ENCODE measurements at places on chromosomes 4 and X.
A peak's percentile ranks its signal among the peaks of the same experiment; 100 is the strongest.

GRCh38 chr4:102761906-102762305, 1.1 kb upstream of the MANBA start:
- DNase-seq, result no peak

- no peak for DNase-seq
These were observed 187.7 kb downstream of the GPAT3 start for GRCh38 chr4:83723609-83724008.

- no peak for DNase-seq
These were observed 5.7 kb downstream of the SH3BP2 start for GRCh38 chr4:2798399-2799223.

DNA sequence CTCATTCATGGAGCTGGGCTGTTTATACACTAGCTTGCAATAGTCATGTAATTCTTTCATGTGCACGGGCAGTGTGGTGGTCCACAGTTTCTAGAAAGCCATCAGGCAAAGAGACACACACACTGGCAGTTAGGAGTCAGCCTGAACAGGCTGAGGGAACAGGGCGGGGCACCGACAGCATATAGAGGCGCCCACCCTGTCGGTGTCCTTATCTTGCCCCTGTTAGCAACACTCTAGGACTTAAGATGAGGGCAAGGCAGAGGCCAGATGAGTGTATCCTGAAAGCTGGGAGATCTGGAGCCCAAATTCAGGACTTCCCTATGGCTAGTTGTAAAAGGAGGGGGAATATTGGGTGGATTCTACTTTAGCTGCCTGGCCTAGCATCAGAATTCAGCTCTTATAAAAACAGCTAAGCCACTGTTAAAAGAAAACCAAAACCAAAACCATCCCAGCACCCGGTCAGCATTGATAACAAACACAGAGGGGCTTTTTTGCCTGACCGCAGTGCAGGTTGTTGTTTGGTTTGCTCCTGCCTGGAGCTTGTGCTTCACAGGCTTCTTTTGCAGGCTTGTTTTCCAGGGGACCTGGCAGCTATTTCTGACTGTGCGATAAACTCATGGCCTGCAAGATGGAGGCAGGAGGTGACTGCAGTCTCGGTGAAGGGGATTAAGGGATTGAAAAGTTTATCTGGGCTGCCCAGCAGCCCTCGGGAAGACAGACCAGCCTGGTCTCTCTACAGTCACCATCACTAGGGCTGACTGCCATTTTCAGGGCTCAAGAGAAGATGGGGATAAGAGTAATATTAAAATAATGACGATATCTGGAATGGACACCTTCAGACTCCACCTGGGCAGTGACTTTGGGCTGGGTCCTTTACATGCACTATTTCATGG, 638.9 kb downstream of the MID1IP1 start:
- no peak for DNase-seq

- no peak for DNase-seq
These were observed 313.1 kb downstream of the CBLL2 start for GRCh38 chrX:22585831-22586230.

DNA sequence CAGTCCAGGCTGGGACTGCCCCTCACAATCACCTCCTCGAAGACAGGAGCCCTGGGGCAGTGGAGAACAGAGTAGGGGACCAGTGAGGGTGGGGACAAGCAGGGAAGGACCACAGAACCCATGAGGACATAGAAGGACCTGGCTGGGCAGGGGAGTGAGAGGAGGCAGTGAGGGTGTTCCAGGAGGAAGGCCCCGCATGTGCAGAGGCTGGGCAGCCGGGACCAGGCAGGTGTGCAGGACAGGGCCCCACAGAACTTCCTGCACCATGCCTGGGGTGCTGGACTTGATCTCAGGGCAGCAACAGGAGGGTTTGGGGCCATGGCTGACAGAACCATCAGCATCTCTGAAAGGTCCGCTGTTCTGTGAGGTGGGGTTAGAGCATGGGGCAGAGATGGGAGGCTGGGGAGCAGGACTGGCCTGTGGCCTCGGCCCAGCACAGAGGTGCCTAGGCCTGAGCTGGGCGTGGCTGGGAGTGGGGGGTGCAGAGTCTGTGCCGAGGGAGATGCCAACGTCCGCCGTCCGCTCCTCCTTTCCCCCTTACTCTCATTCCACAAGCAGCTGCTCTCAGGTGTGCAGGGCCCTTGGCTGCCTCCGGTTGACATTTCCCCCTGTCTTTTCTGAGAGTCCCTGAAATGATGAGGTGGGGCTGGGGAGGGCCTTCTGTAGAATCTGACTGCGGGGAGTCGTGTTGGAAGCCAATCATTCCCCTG, 40.8 kb downstream of the EVC start:
- DNase-seq, result no peak

GRCh38 chr4:2459589-2460349, 9.1 kb upstream of the RNF4 start:
- no peak for DNase-seq

- no peak for DNase-seq
These were observed 1653.6 kb upstream of the TENM3 start for GRCh38 chr4:180589575-180589974.

- DNase-seq, result no peak
These were observed 73.9 kb downstream of the REPS2 start for GRCh38 chrX:17020356-17020755.

- no peak for DNase-seq
These were observed 115.9 kb downstream of the CPZ start for GRCh38 chr4:8708401-8709021.

DNA sequence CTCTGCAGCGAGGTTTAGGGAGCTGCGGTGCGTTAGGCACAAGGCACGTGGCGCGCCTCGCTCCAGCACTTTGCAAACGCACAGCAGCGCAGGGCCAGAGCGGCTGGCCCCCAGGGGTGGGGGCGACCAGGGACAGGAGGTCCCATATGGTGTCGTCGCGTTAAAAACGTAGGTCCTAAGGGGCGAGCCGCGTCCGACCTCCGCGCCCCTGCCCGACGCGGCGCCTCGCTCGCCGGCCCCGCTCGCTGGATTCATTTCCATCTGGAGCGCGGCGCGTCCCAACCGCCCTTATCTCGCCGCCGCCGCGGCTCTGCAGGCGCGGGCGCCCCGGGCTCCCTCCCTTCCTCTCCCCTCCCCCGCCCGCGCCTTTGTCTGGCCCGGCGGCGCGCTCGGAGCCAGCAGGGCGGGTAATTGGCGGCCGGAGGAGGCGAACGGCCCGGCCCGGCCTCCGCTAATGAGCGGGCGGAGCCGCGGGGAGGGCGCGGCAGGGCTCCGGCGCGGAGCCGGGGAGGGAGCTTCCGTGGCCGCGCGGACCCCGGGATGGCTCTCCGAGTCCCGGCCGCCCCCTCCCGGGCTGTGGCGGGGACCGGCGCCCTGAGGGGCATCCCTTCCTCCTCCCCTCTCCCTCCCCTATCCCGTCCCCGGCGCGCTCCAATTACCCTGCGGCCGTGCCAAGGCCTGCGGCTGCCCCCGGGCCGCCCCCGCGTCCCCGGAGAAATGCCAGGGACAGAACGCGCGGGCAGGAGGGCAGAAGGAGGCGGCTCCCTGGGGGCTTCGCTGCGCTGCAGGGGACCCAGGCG, 409.0 kb downstream of the BCOR start:
- DNase-seq, result peak; percentile 31

- no peak for DNase-seq
These were observed 2.9 kb downstream of the CLOCK start for GRCh38 chr4:55543858-55544257.

DNA sequence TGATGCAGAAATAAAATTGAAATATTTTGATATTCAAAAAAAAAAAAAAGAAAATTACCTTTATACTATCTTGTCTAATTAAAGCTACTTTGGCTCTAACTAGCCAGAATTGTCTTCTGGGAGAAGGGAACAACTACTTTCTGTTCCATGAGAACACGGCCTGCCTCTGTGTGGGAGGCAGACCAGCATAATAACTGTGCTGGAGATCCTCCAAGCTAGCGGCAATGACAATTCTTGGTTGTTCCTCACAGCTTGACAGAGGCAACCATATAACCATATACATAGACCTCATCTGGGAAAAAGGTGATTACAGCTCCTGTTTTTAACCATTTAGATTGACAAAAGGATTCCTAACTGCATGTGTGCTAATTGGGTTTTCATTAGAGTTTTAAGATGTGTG, 95.7 kb downstream of the RBMX2 start:
- no peak for DNase-seq

GRCh38 chrX:154459832-154460231, 1.8 kb downstream of the PLXNA3 start:
- no peak for DNase-seq

GRCh38 chrX:102712981-102713625, 855 bp downstream of the GPRASP2 start:
- peak; percentile 45 for DNase-seq

GRCh38 chr4:160142579-160142978, 1039.7 kb downstream of the RAPGEF2 start:
- no peak for DNase-seq

GRCh38 chr4:1031956-1032795, 20.8 kb downstream of the FGFRL1 start:
- peak; percentile 49 for DNase-seq

- no peak for DNase-seq
These were observed 22.6 kb upstream of the TLR7 start for GRCh38 chrX:12844319-12844718.

GRCh38 chr4:8199594-8200301, 658 bp downstream of the SH3TC1 start:
- DNase-seq, result no peak

- no peak for DNase-seq
These were observed 45.2 kb downstream of the LNX1 start for GRCh38 chr4:53545942-53546581.

DNA sequence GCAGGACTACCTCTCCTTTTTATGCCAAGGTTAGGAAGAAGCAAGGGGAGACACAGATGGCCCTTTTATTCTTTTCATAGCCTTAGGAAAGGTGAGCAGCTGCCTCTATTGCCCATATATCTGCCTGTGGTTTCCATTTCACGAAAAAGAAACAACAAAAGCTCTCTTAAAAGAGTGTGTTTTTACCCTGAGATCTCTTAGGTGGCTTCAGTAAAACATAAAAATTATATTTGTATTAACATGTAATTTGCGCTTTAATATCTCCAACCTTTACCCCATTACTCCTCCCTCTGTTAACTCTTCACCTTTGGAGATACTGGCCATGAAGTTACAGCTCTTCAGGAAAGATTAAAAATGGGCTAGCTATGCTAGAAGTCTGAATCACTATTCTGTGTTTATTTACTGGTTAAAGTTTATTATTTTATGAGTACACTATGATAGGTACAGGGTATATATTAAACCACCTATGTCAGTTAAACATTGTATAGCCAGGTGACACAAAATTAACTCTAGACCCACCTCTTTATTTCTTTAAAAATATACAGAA, 15.0 kb upstream of the SULT1B1 start:
- DNase-seq, result no peak

DNA sequence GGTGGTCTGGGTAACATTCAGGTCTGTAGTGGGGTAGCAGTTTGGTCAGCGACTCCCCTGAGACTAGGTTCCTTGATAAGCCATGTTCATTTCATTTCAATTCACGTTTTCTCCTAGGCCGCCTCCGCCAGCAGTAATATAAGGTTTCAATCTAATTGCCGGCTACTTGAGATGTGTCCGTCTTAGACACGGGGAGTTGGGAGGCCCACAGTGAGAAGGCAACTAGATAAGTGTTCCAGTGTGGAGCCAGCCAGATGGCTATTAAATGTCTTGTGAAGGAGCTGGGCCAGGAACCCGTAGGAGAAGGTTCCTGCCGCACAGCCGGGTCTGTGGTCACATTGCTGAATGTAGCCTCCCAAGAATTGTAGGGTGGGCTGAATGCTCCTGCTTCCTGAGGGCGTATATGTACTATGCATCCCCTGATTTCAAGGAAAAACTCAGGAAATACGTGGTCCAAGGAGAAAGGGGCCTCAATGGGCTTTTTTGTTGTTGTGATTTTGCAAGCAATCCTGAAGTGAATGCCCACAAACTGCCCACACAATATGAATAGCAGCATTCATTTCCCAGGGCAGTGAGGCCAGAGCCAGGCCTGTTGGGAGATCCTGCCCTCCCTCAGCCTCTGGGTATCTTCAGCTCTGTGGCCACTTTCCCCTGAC, 220.6 kb upstream of the RPL34 start:
- DNase-seq, result no peak

- DNase-seq, result peak; percentile 33
These were observed at the start of gene TBC1D8B for GRCh38 chrX:106802388-106803275. TBC1D8B (plus strand) TSS chrX:106802673; CDS start chrX:106802854, 181 bp downstream.

- DNase-seq, result no peak
These were observed 5.3 kb downstream of the RS1 start for GRCh38 chrX:18666614-18667013.

- no peak for DNase-seq
These were observed 41.2 kb downstream of the RASL11B start for GRCh38 chr4:52903273-52903672.

DNA sequence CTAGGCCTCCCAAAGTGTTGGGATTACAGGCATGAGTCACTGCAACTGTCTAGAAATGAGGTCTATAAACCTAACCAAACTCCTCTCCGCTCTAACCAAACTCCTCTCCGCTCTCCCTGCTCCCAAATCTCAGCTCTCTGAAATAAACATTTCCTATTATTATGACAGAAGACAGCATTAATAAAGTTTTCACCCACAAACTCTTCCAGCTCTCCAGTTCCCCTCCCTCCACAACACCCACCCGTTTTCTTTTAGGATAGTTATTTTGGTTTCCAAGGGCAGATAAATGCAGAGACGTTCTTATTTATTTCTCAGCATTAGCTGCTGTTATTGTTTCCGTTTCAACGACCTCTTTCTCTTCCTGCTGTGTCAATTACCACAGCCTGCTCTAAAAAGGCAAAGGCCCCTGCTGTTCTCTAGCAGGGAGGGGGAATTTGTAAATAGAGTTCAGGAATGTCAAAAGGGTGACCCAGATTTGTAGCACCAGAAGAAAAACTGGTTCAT, 13.3 kb upstream of the SCD5 start:
- peak; percentile 25 for DNase-seq

GRCh38 chr4:139656614-139657486, 8.8 kb upstream of the MGST2 start:
- peak; percentile 76 for DNase-seq

DNA sequence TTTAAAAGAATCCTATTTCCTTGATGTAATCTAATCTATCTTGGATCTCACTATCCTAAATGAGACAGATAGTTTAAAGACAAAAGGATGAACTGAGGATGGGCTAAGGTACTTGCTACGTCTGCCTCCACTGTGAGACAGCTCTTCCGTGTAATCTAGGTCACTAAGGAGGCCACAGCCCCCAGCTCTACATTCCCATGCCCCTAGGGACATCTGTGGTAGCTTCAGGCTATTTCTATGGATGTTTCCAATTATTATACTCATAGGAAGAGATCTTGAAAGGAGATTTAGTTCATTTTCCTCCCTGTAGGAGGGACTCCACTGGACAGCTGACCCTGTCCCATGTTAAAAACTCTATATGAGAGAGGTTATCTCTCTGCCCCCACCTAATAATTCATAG, 140.8 kb upstream of the TRPC5 start:
- no peak for DNase-seq

DNA sequence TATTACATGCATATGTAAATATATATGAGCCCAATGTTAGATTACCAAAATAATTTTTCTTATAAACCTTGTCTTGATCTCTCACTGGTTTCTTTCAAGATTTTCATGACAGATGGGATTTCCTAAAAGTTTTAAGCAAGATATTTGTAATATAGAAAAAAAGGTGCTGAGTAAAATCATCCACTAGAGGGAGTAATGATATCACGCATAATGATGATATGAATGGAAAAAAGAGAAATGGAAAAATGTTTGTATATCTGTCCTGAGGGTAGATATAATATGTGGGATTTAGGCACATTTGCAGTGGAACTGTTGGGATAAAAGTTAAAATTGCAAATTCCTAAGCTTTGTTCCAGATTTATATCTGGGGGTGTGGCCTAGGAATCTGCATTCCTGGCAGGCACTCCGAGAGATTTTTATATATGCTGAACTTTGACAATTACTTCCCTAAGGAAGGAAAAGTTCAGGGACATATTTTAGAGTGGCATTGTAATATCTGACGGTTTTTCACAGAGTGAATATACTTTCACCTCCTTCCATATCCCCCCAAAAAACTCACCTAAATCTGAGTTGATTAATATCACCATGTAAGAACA, 60.5 kb downstream of the TMA16 start:
- DNase-seq, result no peak
